Choroid plexus epithelial cell (primary cell): ENCODE measurements at places on chromosomes 2 and 18.

DNA sequence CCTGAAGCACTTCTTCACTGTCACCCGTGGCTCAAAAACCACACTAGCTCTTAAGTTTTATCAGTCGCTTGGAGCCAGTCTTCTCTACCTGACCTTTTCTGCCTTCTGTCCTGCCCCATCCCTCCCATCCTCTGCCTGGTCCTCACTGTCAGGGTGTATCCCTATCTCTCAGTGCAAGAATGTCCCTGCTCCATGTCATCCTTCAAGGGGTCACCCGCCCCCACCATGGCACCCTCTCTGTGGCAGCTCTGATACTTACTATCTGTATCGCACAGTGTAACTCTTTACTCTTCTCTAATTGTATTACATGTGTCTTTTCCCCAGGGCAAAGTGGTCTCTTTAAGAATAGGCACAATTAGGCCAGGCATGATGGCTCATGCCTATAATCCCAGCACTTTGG is 4.4 kb downstream of the VAMP5 start:
- DNase-seq, result no peak

DNA sequence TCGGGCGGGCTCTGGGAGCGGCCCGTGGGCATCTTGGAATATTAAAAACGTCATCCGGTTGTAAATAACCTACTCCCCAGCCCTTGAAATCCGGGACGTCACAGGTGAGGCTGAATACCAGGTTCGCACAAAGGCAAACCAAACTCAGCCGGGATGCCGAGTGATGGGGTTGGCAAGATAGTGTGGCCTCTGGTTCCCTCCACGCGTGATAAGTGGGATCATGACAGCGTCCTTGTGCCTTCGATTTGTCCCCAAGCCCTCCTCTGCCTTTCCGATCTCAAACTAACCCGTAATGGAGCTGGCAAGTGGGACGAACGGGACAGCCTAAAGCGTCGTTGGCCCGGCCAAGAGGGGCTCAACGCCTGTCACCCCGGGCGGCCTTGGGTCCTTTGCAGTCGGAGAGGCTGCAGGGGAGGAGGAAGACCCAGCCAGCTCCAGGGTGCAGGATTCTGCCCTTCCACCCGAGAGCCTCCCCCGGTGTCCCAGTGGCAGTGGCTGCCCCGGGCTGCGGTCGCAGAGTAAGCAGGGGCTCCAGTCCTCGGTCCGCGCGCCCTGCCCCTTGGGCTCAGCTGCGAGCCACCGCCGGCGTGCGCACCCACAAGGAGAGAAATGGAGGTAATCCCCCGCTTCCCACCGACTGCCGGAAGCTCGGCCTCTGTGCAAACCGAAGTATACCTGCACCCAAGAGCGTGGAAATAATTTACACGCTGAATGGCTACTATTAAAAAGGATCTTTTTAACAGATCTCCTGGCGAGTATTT is 13.4 kb upstream of the PAX3 start:
- no peak for DNase-seq

- DNase-seq, result no peak
Observed at GRCh38 chr2:171541202-171541887, 19.1 kb downstream of the CYBRD1 start.

DNA sequence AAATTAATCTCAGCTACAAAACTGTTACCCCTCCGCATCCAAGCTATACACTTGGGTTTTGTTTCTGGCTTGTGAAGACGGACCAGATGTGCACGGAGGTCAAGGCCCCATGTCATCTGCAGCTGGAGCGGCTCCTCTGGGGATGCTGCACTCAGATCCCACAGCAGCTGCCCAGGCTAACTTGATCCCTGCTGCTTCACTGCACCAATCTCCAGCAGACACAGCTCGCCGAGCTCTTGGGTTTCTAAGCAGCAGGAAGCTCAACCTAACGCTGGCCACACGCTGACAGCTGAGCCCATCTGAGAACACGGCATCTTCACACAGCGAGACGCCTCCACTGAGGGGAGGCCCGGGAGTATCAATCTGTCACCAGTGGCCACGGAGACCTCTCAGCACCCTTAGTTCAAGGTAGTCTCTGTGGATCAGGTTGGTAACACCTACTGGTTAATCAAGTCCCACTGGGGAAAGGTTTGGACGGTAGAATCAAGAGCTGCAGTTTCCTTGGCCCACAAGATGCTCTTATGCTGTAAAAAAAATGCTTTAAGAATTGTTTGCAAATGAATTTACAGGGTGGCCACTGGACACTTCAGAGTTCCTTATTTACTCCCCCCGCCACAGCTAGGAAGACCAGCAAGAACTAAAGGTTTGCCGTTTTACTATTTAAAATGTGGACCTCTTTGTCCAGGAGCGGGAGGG is 67.5 kb downstream of the EMILIN2 start:
- peak; percentile 50 for DNase-seq

GRCh38 chr2:238761868-238762267 is 86.0 kb upstream of the TWIST2 start:
- peak; percentile 45 for DNase-seq

GRCh38 chr2:106117347-106117746 is 76.8 kb downstream of the UXS1 start:
- no peak for DNase-seq

DNA sequence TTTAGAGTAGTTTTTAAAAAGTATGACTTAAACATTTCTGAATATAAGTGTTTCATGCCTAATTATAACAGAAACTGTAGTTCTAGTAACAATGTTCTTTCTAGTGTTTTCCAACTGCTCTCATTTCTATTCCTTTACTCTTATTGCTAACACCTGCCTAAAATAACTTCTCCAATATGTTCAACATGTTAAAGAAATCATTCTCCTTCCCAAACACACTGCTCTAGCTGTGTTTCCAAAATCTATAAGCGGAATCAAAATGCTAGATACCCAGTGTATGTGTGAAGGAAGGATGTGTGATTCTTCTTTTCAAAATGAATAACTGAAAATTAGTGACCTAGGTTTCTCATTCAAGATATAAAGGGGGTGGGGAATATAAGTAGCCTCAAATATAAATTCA is 89.1 kb downstream of the ATAD2B start:
- DNase-seq, result no peak

DNA sequence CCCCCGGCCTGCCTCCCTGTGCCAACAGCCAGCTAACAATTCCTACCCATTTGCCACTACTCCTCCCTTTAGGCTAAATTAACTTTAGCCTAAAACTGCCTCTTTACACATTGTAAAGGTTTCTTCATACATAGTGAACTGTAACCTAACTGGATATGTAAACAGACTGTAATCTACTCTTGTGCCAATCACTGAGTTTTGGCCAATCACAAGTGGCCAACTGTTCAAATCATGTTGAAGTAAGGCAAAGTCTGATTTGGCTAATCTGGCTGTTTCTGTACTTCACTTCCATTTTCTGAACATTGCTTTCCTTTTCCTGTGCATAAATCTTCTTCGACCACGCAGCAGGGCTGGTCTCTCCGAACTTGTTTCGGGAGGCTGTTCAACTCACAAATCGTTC is 103.6 kb upstream of the LYPD6 start:
- no peak for DNase-seq

GRCh38 chr2:224775647-224776046 is 59.5 kb upstream of the CCDC195 start:
- DNase-seq, result no peak

- peak; percentile 68 for DNase-seq
Observed at GRCh38 chr2:208033701-208034502, 8.6 kb upstream of the PLEKHM3 start.

GRCh38 chr18:65704046-65704445 is 46.8 kb upstream of the CDH7 start:
- DNase-seq, result no peak

GRCh38 chr2:66693076-66693965 is 258.4 kb downstream of the MEIS1 start:
- no peak for DNase-seq

DNA sequence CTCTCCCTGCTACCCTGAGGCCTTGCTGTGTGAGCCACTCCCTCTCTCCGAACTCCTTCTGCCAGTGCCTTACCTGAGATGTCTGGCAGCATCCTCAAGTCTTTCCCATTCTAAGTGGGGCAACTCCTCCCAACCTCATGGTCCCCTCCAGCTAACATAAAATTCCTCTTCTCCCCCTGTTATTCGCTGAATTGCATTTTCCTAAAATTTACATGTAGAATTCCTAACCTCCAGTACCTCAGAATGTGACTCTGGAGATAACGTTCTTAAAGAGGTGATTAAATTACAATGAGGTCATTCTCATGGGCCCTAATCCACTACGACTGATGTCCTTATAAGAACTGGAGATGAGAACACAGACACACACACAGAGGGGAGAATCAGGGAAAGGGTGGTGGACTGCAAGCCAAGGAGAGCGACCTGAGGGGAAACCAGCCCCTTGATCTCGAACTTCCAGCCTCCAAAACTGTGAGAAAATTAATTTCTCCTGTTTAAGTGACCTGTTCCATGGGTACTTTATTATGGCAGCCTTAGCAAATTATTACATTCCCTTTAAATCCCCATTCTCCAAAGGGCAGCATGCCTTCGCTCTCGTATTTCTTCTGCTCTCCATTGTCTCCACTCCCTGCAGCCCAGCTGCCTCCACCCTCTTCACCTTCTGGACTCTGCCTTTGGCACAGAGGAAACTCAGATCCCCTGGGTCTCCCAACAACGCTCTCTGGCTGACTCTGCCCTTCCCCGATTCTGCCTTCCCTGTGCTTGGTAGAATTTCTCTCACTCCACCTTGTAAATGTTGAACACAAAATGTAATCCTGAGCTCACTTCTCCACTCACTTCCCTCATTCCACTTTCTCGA is 70.5 kb downstream of the TGIF1 start:
- DNase-seq, result no peak

DNA sequence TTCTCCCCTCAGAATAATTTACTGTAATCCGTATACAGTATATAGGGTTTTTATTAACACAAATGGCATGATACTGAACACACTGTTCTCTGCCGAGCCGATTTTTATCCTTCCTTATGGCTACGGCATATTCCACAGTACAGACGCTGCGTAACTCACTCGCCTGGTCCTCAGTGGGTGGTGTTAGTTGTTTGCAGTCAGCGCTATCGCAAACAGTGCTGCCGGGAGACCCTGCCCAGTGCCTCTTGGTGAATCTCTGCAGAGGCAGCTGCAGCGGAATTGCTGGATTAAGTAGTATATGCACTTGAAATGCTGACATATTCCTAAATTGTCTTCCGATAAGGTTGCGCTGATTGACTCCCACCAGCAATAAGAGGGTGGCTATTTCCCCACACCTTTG is 73.9 kb downstream of the MARCO start:
- no peak for DNase-seq

DNA sequence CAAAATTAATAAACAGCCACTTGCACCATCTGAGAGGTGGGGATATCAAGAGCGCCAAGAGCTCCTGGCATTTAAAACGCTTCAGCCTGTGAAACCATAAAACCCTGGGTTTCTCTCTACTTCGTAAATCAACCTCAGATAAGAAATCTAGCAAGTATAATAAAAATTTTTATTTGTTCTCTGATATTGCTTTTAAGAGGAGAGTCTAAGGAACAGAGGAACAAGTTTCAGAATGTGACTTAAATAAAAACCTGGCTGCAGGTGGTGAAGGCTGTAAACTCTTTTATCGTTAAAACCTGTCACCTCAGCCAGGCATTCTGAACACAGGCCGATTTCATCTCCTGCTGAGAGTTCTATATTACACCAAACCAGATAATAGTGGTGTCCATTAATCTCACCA is 9.9 kb downstream of the DYTN start:
- DNase-seq, result no peak

- DNase-seq, result peak; percentile 65
Observed at GRCh38 chr2:159942146-159942545, 120.3 kb downstream of the PLA2R1 start.

DNA sequence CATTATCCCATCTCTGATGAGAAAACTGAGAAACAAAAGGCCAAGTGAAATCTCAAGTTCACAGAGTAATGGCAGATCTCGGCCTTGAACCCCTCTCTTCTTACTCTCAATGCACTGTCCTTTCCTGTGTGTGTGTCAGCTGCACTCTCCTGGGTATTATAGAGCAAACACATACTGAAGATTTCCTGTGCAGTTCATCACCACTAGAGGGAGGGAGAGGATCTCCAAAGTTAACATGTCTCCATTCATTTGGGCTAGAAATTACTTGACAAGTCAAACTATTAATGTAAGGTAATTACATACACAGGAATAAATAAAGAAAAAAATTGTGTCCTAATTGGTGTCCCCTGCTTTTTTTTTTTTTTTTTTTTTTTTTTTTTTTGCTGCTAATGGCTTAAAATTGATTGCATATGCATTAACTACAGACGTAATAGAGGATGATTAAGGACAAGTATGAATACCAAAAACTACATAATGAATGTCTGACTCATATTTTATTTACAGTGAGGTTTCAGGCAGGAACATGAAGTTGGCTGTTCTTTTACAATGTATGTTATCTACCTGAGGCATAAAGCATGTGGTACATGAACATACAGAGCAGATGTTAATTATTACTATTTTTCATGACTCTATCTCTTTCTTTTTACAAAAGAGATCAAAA is 269.2 kb downstream of the NYAP2 start:
- DNase-seq, result peak; percentile 89

DNA sequence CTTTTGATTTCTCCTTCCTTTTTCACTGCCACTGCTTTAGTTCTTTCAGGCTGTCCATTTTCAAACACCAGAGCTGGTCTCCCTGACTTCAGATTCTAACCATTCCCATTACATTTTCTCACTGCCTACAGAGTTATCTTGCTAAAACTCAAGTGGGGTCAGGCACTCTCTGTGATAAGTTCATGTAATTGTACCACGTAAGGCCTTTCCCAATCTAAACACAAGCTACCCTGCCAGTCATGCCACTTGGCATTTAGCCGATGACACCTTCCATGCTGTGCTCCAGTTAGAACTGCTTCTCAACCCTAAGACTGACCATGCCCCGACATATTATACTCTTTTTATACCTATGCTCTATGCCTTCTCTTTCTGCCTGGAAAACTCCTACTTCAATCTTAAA is 592.4 kb downstream of the DPP10 start:
- no peak for DNase-seq

GRCh38 chr2:126368758-126369157 is 287.2 kb upstream of the GYPC start:
- no peak for DNase-seq

GRCh38 chr2:59959944-59960343 is 593.5 kb downstream of the BCL11A start:
- no peak for DNase-seq

- no peak for DNase-seq
Observed at GRCh38 chr2:74375838-74376237, 4.3 kb downstream of the DCTN1 start.

DNA sequence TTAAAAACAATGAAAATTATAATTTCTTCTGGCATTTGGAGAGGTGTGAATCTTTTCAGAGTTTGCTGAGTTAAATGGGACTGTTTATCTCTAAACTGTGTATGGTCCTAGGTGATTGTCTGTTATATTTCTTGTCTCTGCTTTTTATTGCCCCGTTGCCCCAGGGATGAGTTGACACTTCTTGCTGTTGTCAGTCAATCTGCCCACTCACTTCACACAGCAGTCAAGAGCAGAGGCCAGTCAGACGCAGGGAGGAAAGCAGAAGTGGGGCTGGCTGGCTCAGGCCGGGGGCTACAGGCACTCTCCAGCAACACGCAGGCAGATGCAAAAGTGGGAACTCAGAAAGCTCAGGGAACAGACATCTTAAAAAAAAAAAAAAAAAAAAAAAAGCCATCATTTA is 365.2 kb downstream of the CLIP4 start:
- DNase-seq, result no peak

- peak; percentile 57 for DNase-seq
Observed at GRCh38 chr2:173571021-173571821, 216.5 kb downstream of the CDCA7 start.

GRCh38 chr2:80259292-80259691 is 45.3 kb downstream of the LRRTM1 start:
- no peak for DNase-seq

- peak; percentile 52 for DNase-seq
Observed at GRCh38 chr2:159617646-159618045, 1.3 kb upstream of the BAZ2B start.
